NCI-H1930 (cell line): ENCODE measurements at places on chromosomes 4 and X.
A peak's percentile ranks its signal among the peaks of the same experiment; 100 is the strongest.

GRCh38 chr4:154564311-154564710, 1.5 kb downstream of the FGB start:
- no peak for DNase-seq

GRCh38 chr4:113851816-113852215, 90.3 kb upstream of the CAMK2D start:
- no peak for DNase-seq

- peak; percentile 29 for DNase-seq
Observed at GRCh38 chrX:112642349-112642748, 37.4 kb downstream of the LHFPL1 start.

DNA sequence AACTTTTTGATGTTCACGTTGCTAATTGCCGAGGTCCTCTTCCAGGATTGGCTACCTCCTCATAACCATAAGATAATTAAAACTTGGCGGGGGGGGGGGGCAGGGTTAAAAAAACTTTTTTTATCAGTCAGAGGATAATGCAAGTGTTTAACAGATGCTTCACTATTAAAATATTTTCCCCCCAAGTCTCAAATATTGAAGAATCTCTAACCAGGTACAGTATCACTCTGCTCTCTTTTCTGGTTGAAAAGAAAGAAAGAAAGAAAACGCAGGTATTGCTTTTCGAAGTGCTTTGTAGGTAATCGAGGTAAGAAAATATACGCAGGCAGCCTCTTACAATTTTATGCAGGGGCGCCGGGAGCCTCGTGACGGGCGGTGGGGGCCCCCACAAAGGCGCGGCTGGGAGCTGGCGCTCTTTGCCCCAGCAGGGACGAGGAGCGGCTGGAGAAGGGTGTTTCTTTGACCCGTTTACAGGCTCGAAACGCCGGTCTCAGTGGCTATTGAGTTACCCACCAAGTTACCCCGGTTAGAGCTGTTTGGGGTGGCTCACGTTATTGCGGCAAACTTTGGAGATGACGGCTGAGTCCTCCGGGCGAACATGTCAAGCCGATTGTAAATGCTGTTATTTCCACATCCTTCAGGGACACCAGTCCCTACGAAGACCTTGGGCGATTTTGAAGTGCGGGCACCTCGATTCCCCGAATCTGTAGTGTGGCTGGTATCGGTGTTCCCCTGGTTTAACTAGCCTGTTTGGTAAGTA, 477 bp upstream of the HAND2 start:
- no peak for DNase-seq

DNA sequence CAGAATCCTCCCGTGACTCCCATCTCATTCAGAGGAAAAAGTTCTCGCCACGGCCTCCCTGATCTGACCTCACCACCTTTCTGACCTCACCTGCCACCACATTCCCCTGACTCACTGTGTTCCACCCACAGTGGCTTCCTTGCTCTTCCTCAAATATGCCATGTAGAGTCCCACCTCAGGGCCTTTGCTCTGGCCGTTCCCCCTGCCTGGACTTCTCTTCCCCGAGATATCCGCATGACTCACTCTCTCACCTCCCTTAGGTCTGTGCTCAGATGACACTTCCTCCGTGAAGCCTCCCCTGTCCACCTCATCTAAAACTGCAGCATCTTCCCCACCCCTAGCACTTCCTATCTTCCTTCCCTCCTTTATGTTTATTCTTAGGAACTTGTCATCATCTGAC, 7.2 kb upstream of the TSPYL2 start:
- no peak for DNase-seq

- no peak for DNase-seq
Observed at GRCh38 chrX:42732506-42732905, 45.5 kb downstream of the PPP1R2C start.

DNA sequence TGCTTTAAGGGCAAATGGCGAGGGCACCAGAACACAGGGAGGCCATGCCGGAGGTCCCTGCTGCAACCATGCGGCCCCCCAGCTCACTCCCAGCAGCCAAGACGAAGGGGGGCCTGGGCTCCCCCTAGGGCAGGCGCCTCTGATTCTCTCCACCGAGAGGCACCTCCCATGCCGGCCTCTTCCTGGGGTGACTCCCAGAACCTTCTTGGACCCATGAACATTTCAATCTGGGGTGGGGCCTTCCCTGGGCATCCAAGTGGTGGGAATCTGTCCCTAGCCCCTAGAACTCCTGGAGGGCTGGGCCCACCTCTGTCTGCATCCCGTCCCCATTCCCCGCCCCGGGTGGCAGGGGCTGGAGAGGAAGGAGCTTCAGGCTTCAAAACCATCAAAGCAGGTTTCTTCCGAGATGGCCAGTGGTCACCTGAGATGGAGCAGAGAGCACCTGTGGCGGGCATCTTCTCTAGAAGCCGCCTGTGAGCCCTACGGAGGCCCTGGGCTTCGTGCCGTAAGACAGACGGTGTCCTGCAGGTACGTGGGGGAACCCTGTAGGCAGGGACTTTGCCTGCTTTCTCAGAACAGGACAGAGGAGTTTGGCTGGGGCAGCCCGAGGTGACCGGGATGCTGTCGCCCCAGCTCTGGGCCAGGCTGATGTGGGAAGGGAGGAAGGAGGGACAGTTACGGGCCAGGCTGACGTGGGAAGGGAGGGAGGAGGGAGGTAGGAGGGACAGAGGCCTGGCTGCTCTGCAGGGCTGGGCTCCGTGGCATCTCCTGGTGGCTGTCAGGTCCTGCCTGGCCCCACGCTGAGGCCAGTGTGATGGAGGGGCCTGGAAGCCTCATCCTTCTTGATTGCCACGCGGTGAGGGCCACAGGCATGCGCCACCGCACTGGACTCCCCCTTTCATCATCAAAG, 6.8 kb upstream of the SLC25A6 start:
- DNase-seq: no peak

- no peak for DNase-seq
Observed at GRCh38 chr4:129146639-129147038, 50.7 kb downstream of the C4orf33 start.

DNA sequence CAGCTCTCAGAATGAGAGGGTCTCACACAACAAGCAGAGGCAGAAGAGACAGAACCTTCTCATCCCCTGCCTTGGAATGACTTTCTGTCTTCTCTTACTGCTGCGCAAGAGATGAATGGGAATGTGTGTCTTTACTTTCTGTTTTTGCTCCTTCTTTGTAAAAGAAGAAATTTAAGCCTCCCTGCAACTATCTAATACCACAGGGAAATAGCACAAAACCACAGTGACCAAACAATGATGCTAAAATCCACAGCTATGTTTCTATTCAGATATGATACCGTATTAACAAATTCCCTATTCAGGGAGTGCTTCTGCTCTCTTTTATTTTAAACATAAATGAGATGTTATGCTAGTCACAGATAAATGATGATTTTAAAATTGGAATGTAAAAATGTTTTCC, 173.8 kb upstream of the RAI2 start:
- DNase-seq: no peak

DNA sequence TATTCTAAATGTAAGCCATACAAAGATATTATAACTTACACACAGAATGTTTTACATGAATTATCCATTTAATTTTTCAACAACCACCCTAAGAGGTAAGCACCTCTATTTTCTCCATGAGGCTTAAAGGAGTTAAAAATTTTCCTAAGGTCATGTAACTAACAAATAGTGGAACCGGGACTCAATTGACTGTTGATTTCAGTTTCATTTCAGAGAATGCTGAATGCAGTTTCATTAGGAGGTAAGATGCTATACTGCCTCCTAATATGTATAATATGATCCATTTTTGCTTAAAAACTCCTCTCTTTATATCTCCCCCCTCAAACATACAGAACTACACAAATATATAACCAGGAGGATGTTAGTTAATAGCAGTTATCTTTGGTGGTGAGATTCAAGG, 29.1 kb downstream of the PHKA1 start:
- no peak for DNase-seq

DNA sequence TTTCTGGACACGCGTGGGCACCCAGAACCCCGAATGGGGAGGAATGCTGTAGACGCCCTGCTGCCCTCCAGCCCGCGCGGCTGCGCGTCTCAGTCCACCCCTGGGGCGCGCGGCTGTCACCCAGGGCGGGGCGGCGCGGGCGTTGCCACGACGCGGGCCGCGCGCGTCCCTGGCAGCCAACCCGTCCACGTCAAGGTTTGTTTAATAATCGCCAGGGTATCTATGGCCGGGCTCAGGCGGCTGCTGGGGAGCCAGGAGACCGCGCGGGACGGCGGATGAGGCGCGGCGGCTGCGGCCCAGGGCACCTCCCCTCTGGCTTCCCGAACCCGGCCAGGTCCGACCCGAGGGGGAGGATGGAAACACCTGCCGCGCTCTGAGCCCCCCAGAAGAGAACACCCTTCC, at the start of gene SPATA18:
TSS of gene SPATA18 (plus strand) at position 92 of the 402 bp plus-strand sequence. CDS start 401 bp downstream, outside the sequence.
- DNase-seq: no peak

DNA sequence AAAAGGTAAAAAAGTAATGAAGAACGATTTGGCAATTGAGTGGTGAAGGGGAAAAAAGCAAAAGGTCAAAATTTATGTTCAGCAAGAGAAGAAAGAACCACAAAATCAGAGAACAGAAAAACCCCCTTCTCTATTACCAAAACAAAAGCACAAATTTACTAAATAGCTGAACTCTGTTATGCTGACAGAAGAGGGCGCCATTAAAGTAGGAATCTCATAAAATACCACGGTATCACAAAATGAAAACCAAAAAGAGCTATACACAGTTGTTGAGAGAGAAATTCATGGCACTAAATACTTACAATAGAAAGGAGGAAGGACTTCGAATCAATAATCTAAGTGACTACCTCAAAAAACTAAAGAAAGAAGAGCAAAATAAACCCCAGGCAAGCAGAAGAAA, 69.6 kb upstream of the CXorf66 start:
- DNase-seq: no peak

GRCh38 chr4:149113804-149114430, 671.7 kb upstream of the NR3C2 start:
- DNase-seq: no peak

DNA sequence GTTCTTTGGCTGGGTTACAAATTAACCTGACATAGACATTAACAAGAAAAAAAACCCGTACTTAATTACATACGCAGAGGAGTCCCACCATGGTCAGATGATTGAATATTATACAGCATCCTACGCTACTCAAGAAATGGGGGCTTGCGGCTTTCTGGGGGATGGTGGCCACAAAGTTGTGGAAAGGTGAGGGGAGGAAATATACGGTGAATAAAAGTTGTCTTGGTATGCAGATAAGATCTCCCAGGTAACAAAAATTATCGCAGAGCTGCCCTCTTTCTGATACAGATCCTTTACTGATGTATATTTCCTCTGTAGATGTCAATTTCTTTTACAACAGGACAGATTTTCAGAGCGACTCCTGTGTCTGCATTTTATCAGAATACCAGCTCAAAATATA, 890 bp downstream of the DCAF16 start:
- no peak for DNase-seq

DNA sequence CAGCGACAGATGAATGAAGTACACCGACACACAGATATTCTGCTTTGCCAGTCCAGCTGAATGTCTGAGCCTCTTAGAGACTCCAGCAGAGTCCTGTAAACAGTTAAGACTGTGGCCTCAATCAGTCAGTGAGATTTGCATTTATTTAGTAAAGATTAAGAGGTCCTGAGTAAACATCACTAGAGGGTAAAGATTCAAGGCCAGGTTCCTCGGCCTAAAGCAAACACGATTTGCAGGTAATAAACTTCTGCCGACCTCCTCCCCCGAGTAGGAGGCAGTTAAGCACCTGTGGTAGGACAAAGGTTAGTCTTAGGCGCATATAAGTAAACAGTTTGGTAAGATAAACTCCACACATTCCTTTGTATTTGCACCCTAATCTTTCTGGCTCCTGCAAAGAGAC, 99.6 kb downstream of the CFAP47 start:
- DNase-seq: no peak

GRCh38 chr4:40176602-40177001, 20.2 kb upstream of the RHOH start:
- no peak for DNase-seq

- DNase-seq: no peak
Observed at GRCh38 chr4:143337600-143338287, 1.1 kb downstream of the GAB1 start.

GRCh38 chr4:188869581-188869980, 730.3 kb downstream of the TRIML1 start:
- DNase-seq: no peak

DNA sequence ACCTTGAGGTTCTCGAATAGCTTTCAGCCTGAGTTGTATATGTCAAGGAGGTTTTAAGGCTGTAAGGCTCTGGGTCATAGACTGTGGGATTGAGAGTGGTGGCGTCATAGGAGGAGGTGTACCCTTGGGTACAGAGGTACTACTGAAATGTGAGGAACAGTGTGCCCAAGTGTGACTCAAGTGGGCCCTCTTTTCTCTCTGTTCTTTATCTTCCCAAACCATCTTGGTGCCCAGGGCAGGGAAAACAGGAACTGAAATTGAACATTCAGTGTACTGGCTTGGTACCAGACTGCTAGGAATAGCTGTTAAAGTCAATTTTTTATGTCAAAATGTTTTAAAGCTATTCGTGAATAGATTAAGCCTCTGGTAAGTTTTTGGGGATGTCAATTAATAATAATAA, 136.2 kb upstream of the RPS6KA3 start:
- no peak for DNase-seq
